ENCODE measurements at places on chromosomes 12 and 14.
A peak's percentile ranks its signal among the peaks of the same experiment; 100 is the strongest.

DNA sequence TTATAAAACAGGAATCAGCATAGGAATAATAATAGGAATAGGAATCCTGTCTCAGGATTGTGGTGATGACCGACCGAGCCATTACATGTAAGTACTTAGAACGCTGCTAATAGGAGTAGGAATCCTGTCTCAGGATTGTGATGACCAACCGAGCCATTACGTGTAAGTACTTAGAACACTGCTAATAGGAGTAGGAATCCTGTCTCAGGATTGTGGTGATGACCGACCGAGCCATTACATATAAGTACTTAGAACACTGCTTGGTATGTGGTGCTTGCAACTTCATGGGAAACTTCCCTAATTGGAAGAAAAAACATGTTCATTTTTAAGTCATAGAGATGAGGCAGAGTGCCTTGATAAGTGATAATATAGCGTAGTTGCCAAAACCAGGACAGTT, 30.0 kb downstream of the ELK3 start:
- no peak for DNase-seq

DNA sequence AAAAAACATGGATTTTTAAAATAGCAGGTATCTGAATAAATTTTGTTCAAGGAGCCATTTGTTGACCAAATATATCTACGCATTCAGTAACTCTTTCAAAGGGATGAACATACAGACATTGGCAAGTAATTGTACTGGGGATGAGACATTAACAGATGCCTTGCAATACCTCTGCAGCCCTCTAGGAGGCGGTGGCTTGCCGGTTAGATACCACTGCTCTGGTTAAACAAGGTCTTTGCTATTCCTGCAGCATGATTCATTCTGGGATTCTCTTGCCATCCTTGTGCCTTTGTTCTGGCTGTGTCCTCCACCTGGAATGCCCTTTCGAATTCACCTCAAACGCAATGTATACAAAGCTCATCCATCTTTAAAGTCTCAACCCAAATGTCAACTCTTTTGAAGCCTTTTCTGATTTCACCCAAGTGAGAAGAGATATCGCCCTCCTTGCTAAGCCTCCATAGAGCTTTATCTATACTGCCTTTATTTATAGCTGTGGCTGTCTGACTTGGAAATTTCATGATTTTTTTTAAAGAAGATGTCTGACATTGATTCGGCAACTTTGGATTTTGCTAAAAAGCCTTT, 131.0 kb upstream of the SRRM4 start:
- no peak for DNase-seq

DNA sequence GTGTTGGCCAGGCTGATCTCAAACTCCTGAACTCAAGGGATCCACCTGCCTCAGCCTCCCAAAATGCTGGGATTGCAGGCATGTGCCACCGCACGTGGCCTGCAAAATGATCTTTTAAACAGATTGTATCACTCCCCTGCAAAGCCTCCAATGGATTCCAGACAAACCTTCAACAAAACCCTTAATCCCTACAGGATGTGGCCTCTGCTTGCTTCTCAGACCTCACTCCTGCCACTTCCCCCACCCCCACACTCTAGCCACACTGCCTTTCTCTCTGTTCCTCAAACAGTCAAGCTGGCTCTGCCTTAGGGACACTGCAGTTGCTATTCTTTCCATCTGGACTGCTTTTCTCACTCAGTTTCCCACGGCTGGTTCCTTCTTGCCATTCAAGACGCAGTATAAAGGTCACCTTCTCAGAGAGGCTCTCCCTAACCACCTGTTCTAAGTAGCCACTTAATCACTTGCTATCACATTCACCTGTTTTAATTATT, 47.3 kb upstream of the TMED10 start:
- no peak for DNase-seq

GRCh38 chr12:103548622-103549601, 38.2 kb upstream of the STAB2 start:
- peak; percentile 49 for DNase-seq

- no peak for DNase-seq
These were observed 9.1 kb downstream of the GPR19 start for GRCh38 chr12:12686925-12687324.

GRCh38 chr12:31234955-31235867, 90.7 kb downstream of the SINHCAF start:
- DNase-seq, result no peak

DNA sequence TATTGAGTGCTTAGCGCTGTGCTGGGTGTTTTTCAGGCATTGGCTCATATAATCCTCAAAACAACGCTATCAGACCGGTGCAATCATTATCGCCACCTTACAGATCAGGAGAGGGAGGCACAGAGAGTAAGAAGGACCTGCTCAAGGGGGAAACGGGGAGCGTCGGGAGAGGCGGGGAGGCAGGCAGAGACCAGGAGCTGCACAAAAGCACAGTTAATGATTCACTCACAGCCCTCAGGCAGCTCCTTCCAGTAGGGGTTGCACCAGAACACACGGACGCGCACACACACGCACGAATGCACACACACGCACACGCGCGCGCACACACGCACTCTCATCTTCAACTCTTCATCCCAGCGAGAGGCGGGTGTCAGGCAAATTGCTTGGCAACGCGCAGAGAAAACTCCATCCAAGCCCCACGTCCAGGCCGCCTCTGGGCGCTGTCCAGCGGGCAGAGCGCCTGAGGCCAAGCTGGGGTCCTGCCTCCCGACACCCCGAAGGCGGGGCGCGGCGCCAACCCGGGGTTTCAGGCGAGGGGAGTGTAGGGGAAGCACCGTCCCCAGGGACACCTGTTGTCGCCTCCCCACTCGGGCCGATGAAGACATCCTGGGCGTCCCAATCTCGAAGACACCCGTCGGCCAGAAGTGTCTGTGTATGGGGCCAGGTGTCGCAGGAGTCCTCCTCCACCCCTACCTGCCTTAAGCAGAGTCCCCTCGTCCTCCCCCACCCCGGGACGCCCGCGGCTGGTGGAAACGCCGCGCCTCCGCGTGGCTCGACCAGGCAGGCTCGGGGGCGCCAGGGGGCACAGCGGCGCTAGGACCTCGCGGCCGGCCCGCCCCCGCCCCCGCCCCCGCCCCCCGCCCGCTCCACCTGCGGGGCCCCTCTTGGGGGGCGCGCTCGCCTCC, 35.5 kb upstream of the STON2 start:
- DNase-seq, result no peak
